ENCODE measurements at places on chromosomes 4 and X.

DNA sequence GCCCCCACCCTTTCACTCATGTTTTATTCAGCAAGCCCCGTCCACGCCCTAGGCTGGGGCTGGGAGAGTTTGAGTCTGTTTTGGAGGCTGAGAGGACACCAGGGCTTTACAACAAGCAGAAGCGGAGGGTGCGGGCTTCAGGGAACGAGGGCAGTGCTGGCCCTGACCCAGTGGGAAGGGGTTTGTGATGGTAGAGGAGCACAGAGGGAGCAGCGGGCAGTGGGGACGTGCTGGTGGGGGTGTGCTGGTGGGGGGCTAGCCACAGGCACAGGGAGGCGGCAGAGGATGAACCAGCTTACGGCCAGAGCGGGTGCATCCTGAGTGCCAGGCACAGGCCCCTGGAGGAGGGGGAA, 26.4 kb downstream of the NSG1 start:
- no peak for DNase-seq

DNA sequence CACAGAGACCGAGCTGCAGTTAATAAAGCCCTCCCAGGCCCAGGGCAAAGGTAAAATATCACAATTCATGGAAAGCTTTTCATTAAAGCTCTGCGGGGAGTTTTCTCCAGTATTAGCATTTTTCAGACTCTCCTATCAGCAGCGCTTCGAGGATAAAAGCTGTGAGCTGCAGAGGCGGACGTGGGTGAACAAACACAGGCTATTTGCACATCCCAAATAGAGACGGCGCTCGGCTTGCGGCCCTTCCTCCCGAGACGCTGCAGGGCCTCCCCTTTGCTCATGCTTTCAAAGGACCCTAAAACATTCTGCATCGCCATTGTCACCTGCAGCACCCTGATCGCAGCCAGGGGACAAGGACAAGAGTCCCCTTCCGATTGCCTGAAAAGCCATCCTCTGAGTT, 97.3 kb downstream of the SORCS2 start:
- DNase-seq: no peak

DNA sequence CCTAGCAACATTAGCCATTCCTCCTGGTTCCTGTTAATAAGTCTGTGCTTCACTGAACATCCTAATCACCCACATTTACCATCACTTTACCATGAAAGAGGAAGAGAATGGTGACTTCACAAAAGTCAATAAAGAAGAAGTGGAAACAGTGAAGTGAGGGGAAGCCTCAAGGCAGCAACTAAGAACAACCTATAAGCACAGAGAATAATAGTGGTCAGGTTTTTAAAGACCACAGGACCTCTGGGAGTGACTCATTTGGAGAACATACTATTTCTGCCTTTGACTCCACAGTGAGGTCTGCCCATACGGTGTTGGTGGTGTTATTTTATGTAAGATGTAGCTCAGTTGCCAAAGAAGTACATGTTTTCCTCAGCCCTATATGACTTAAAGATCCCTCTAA, 86.0 kb upstream of the TET2 start:
- DNase-seq: peak; percentile 68

GRCh38 chr4:142509881-142510280, 336.2 kb downstream of the INPP4B start:
- DNase-seq: no peak

DNA sequence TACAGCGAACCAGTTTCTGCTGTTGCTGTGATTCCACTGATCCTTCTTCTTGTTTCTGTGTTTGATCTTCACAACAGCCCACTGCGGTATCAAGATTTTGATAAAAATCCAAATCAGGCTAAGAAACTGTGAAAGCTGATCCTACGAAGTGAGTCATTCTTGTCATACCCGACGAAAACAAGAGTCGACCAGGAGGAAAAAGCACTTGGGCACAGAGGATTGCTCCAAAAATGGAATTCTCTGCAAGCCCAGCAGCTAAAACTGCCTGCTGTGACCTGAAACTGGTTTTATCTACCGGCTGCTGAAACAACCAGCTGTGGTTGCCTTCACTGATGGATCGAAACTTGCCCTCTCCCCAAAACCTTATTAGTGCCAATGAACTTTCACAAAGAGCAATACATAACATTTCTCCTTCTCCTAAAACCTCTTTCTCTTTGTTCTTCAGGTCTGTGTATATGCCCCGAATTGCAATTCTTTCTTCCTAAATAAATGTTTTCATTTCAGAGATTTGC, 607.0 kb upstream of the PRKX start:
- no peak for DNase-seq

DNA sequence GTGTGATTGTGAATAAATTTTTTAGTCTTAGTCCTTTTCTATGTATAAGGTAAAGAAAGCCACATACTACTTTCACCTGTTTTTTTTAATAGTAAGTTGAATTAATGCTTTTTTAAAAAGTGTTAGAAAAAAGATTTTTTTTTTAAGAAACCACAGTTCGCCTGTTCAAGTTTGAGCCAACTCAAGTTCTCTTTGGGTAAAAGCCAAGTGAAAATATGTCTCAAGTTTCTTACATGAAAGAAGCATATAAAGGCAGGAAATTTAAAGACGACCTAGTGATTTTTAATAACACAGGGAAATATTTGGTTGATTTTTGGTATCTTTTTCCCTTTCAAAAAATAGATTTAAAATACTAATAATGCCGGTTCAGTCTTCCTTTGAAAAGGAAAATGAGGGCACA, 369.9 kb upstream of the NR3C2 start:
- no peak for DNase-seq

Data from stimulated activated naive CD8-positive, alpha-beta T cell treated with anti-CD3 and anti-CD28 coated beads, Interleukin-15, amount 100 ng/mL, for 72 hours (primary cell).